Left ventricle myocardium inferior (tissue), 1 donor: ENCODE measurements at places on chromosomes 13 and 19. TPM values are rescaled to one million over a fixed set of nuclear protein-coding genes. Genes with fewer than 3 reads are reported as not detected.

PGLYRP2 gene
- not detected for total RNA-seq

GRCh38 chr19:33159893-33160292, 28.0 kb downstream of the WDR88 start:
- H3K27me3 ChIP-seq: no peaks in the 10 kb centered on the region
- H3K4me3 ChIP-seq: no peak overlapping the region
- DNase-seq: no peak
- no peak overlapping the region for H3K27ac ChIP-seq
- H3K36me3 ChIP-seq: no peaks in the 10 kb centered on the region

DNA sequence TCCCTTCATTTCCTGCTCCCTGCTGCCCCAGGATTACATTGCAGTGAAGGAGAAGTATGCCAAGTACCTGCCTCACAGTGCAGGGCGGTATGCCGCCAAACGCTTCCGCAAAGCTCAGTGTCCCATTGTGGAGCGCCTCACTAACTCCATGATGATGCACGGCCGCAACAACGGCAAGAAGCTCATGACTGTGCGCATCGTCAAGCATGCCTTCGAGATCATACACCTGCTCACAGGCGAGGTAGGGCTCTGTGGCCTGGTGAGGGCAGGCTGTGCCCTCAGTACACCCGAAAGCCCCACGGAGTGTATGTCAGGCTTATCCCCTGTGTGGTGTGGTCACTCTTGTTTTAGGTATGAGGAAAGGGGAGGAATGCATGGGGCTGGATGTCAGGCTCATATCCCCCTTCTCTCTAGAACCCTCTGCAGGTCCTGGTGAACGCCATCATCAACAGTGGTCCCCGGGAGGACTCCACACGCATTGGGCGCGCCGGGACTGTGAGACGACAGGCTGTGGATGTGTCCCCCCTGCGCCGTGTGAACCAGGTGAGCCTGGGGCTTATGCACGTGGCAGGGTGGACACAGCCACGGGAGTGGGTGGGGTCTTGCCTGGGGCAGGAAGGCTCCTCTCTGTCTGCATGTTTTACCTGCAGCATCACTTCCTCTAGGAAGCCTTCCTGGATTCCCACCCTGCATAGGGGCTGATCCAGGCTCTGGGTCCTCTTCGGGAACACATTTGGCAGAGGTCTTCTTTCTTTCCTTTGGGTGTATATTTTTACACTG, 2.3 kb upstream of the RNF225 start:
- peaks cover 70% of the 10 kb centered on the region for H3K36me3 ChIP-seq
- peaks cover 40% of the 10 kb centered on the region for H3K4me1 ChIP-seq
- DNase-seq: no peak
- no peak overlapping the region for H3K27ac ChIP-seq
- H3K27me3 ChIP-seq: peaks cover 30% of the 10 kb centered on the region

LMTK3 gene
- 1.1 TPM for total RNA-seq

DNA sequence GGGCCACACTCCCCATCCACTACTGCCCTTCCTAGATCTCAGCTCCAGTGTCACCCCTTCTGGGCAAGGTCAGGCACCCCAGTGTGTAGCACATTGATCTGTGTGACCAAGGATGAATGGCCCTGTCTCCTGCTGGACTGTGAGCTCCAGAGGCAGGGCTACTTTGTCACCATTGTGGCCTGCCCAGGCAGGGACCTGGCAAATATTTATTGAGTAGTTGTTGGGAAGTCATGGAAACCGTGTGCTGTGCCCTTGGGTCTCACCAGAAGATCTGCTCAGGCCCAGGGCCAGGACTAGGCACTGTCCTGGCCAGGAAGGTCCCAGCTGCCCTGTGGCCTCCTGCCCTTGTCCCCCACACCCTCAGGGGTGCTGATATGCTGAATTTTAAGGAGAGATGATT, 10.5 kb downstream of the NACC1 start:
- H3K27me3 ChIP-seq: no peaks in the 10 kb centered on the region
- H3K36me3 ChIP-seq: no peaks in the 10 kb centered on the region
- H3K4me3 ChIP-seq: no peak overlapping the region
- H3K4me1 ChIP-seq: peaks cover 32% of the 10 kb centered on the region
- DNase-seq: no peak

CLC gene
- total RNA-seq: not detected
